ENCODE measurements at places on chromosomes 7 and 10. TPM values are rescaled to one million over a fixed set of nuclear protein-coding genes. Genes with fewer than 3 reads are reported as not detected.

SORCS3 gene
- not detected for total RNA-seq

MMP21 gene
- not detected for total RNA-seq

GPR37 gene
- total RNA-seq: 0.42 TPM

ADCY1 gene
- total RNA-seq: 0.98 TPM

FAM241B gene
- 5.2 TPM for total RNA-seq

TAS2R41 gene
- not detected for total RNA-seq

OPALIN gene
- not detected for total RNA-seq

PRKAR1B gene
- total RNA-seq: 27.2 TPM

TIMM23 gene
- total RNA-seq: 125 TPM

CRHR2 gene
- total RNA-seq: not detected

CNOT4 gene
- total RNA-seq: 24.6 TPM

DNA sequence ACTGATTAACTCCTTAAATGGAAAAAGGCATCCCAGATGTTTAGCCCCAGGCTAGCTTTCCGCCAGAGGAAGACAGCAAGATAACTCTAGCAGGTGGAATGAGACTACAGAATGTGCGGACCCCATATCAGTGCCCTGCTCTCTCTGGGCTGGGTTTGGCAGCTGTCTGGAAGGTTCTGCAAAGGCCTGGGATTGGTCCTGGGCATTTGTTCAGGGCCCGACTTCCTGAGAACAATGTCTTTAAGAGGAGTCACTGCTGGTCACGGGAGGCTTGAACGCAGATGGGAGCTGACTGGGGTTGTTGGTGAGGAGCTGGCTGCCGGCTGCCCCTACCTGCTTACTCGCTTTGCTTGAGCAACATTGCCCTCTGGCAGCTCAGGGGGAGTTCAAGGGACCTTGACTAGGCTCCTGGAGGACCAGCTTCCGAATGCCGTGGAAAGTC, 130.6 kb upstream of the BTBD16 start:
- no peaks in the 10 kb centered on the region for H3K4me1 ChIP-seq
- no peaks in the 10 kb centered on the region for H3K27me3 ChIP-seq
- DNase-seq: no peak

DNA sequence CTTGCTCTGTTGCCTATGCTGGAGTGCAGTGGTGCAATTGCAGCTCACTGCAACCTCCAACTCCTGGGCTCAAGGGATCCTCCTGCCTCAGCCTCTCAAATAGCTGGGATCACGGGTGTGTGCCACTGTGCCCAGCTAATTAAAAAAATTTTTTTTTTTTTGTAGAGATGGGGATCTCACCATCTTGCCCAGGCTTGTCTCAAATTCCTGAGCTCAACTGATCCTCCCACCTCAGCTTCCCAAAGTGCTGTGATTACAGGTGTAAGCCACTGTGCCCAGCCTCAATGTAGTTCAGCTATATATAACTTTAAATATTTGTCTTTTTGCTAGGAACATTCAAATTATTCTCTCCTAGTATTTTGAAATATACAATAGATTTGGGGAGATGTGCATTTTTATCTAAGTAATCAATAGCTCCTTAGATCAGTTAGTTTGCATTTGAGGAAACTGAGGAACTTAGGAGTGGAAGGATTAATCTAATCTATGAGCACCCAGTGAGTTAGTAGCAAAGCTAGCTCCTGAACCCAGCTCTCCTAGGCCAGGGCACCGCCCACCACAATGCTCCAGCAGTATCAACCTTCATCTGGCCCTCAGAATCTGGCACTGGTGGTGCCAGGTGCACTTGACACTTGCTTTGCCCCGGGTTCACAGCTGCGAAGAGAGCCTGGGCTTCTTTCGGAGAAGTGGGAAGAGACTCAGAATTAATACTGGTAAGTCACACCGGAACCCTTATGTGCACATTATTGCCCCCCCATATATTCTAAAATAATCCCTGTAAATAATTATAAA, 5.9 kb upstream of the LRMDA start:
- no peak for DNase-seq
- H3K4me1 ChIP-seq: no peaks in the 10 kb centered on the region
- no peak overlapping the region for H3K27ac ChIP-seq
- H3K27me3 ChIP-seq: peaks cover 31% of the 10 kb centered on the region
- no peak overlapping the region for H3K4me3 ChIP-seq
- H3K36me3 ChIP-seq: no peaks in the 10 kb centered on the region

- H3K27me3 ChIP-seq: no peaks in the 10 kb centered on the region
- no peak overlapping the region for H3K4me3 ChIP-seq
- no peaks in the 10 kb centered on the region for H3K36me3 ChIP-seq
- no peak overlapping the region for H3K27ac ChIP-seq
- peaks cover 5% of the 10 kb centered on the region for H3K4me1 ChIP-seq
- no peak for DNase-seq
These were observed 148.8 kb upstream of the NPY start for GRCh38 chr7:24135003-24135817.

GRCh38 chr7:51276967-51277366, 39.6 kb downstream of the COBL start:
- H3K27me3 ChIP-seq: no peaks in the 10 kb centered on the region
- H3K36me3 ChIP-seq: no peaks in the 10 kb centered on the region
- no peak overlapping the region for H3K4me3 ChIP-seq
- H3K27ac ChIP-seq: no peak overlapping the region
- no peak for DNase-seq

- DNase-seq: no peak
- H3K27ac ChIP-seq: no peak overlapping the region
- no peaks in the 10 kb centered on the region for H3K36me3 ChIP-seq
- no peak overlapping the region for H3K4me3 ChIP-seq
These were observed 4.5 kb downstream of the GLCCI1 start for GRCh38 chr7:7972922-7973594.

DNA sequence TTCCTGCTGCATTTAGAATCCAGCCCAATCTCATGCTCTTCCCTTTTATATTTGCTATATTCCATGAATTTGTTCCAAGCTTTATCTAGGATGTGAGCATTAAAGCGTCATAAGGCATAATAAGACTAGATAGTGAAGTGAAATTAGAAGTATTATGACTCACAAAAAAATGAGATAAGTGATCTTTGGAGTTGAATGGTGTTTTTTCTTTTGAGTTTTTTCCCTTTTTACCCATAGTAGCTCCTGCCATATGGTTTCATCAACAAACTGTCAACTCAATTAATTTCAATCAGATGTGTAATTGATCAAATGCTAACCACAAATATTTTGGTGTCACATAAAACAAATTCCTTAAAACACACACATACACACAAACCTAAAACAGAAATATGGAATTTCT, 17.0 kb downstream of the KLHDC10 start:
- DNase-seq: no peak
- H3K27ac ChIP-seq: no peak overlapping the region
- no peaks in the 10 kb centered on the region for H3K27me3 ChIP-seq
- H3K4me3 ChIP-seq: no peak overlapping the region

- no peak overlapping the region for H3K27ac ChIP-seq
- DNase-seq: peak; percentile 88
- no peaks in the 10 kb centered on the region for H3K27me3 ChIP-seq
- peak overlapping the region; percentile 56 for H3K4me3 ChIP-seq
- H3K36me3 ChIP-seq: no peaks in the 10 kb centered on the region
- H3K4me1 ChIP-seq: no peaks in the 10 kb centered on the region
These were observed 154.5 kb upstream of the LYZL2 start for GRCh38 chr10:30783939-30784501.

DNA sequence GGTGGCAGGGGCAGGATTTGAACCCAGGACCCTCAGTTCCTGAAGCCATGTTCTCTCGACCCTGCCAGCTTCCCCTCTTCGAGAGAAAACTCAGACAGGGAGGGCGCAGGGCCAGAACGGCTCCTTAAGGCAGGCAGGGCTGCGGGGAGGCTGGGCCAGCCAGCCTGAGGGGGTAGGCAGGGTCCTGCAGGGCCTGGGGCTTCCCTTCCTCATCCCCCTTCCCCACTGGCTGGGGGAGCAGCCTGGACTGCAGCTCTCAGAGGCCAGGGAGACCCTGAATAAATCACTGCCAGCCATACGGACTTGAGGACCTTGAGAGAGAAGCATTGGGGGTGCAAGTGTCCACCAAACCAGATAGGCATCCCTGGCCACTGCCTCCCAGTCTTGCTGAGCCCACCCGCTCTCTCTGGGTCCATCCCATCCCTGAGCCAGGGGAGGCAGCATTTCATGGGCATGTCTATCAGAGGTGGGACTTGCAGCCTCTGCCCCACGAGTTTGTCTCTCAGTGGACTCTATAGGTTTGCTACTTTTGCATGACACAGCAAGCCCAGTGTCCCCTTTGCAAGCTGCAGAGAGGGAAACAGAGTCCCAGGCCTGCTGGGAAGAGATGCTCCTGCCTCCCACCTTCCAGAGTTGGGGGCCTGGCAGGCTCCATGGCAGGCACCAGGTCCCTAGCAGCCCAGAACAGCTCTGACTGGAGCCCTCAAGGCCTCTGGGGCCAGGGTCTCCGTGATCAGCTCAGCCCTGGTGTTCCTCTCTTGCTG, 70.9 kb downstream of the MYL10 start:
- H3K27ac ChIP-seq: no peak overlapping the region
- H3K36me3 ChIP-seq: no peaks in the 10 kb centered on the region

DNA sequence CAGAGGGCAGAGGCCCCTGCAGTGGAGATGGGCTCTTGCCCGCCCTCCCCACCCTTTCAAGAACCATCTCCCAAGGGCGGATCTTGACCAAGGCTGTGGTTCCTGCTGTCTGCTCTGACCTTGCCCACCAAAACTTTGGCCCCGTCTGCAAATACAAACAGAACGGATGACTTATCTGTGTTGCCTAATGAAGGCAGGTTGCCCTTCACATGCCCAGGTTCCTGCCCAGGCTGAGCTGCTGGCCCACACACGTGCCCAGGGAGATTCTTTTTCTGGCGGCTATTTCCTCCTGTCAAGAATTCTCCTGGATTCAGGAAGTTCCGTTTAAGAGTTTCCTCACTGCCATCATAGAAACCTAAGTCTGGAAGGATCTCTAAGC, 78.3 kb downstream of the PROSER2 start:
- no peaks in the 10 kb centered on the region for H3K27me3 ChIP-seq
- H3K4me3 ChIP-seq: no peak overlapping the region
- DNase-seq: no peak
- no peak overlapping the region for H3K27ac ChIP-seq
- peaks cover under 1% of the 10 kb centered on the region for H3K4me1 ChIP-seq

GRCh38 chr7:134284011-134284410, 32.7 kb downstream of the SLC35B4 start:
- H3K36me3 ChIP-seq: no peaks in the 10 kb centered on the region
- H3K4me1 ChIP-seq: peaks cover 3% of the 10 kb centered on the region
- H3K27ac ChIP-seq: no peak overlapping the region
- DNase-seq: no peak

GRCh38 chr10:72729528-72729927, 37.6 kb downstream of the MCU start:
- H3K27ac ChIP-seq: no peak overlapping the region
- H3K27me3 ChIP-seq: no peaks in the 10 kb centered on the region
- no peak overlapping the region for H3K4me3 ChIP-seq
- H3K36me3 ChIP-seq: no peaks in the 10 kb centered on the region
- H3K4me1 ChIP-seq: peaks cover 16% of the 10 kb centered on the region

- H3K27ac ChIP-seq: peak overlapping the region; percentile 94
- H3K4me1 ChIP-seq: peaks cover 55% of the 10 kb centered on the region
- H3K4me3 ChIP-seq: no peak overlapping the region
- no peaks in the 10 kb centered on the region for H3K36me3 ChIP-seq
- peak; percentile 42 for DNase-seq
These were observed 113.8 kb upstream of the ADO start for GRCh38 chr10:62690703-62691102.

DNA sequence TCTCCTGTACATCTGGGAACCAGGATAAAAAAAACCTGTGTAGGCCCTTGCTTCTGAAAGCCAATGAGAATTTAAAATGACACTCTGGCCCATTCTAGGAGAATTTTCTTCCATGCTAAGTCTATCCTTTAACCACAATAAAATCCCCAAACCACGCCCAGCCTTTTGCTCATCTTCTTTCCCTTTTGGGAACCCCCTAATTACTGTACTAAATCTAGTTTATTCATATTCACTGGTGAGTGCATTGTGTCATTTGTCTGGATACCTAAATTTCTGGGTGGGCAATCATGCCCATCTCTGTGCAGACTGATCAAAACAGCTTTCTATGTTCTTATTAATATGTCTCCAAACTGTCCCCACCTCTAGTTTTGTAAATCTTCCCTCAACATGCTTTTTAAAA, 11.7 kb upstream of the CDK14 start:
- H3K27ac ChIP-seq: no peak overlapping the region
- no peak overlapping the region for H3K4me3 ChIP-seq
- H3K4me1 ChIP-seq: peaks cover 9% of the 10 kb centered on the region

- H3K36me3 ChIP-seq: no peaks in the 10 kb centered on the region
- no peaks in the 10 kb centered on the region for H3K27me3 ChIP-seq
- no peak overlapping the region for H3K27ac ChIP-seq
- no peak overlapping the region for H3K4me3 ChIP-seq
- H3K4me1 ChIP-seq: no peaks in the 10 kb centered on the region
- no peak for DNase-seq
These were observed 214.3 kb downstream of the NRG3 start for GRCh38 chr10:82089327-82089726.

GRCh38 chr10:56449770-56450169, 88.7 kb upstream of the ZWINT start:
- H3K27ac ChIP-seq: no peak overlapping the region
- H3K4me3 ChIP-seq: no peak overlapping the region
- no peak for DNase-seq
- no peaks in the 10 kb centered on the region for H3K4me1 ChIP-seq

GRCh38 chr10:6074489-6075301, 12.5 kb upstream of the IL2RA start:
- no peak for DNase-seq
- H3K4me1 ChIP-seq: no peaks in the 10 kb centered on the region
- peaks cover 54% of the 10 kb centered on the region for H3K27me3 ChIP-seq
- no peak overlapping the region for H3K27ac ChIP-seq
- no peaks in the 10 kb centered on the region for H3K36me3 ChIP-seq

DNA sequence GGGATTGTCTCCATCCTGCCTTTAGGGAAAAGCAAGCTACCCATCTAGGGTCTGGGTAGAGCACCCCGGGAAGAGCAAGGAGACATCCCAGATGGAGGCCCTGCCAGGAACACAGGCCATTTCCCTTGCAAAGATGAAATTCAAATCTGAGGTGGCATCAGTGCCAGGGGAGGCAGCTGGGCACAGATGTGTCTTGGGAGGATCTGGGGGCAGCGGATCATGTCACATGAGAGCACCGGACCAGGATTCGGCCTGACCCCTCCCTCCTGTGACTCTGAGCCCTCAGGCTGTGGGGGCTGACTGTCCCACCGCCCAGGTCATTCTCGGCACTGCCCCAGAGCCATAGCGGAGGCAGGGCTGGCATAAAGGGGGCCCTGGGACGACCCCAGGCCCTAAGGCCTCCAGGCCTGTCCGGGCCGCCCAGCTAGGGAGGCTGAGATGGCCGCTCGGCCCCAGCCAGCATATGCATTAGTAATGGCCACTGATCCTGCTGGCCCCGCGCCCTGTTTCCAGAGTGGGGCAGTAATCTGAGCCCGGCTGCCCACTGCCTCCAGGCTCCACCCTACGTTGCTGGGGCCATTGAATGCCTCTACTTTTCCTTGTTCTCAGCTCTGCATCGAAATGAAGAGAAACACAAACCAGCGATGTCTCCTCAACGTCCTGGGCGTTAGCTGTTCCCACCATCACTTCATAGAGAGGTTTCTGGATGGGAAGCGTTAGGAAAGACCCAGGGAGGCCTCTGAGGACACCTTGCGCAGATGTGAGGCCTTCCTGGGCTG, 148.5 kb downstream of the UBE2H start:
- no peak overlapping the region for H3K4me3 ChIP-seq
- no peaks in the 10 kb centered on the region for H3K27me3 ChIP-seq
- no peak overlapping the region for H3K27ac ChIP-seq

All from A673 (cell line).